ENCODE measurements at places on chromosomes 5 and 9.

- DNase-seq = no peak
These were observed 344.1 kb upstream of the WWC1 start for GRCh38 chr5:167947306-167947705.

GRCh38 chr5:56640763-56641406 is 174.5 kb upstream of the MAP3K1 start:
- DNase-seq = no peak

DNA sequence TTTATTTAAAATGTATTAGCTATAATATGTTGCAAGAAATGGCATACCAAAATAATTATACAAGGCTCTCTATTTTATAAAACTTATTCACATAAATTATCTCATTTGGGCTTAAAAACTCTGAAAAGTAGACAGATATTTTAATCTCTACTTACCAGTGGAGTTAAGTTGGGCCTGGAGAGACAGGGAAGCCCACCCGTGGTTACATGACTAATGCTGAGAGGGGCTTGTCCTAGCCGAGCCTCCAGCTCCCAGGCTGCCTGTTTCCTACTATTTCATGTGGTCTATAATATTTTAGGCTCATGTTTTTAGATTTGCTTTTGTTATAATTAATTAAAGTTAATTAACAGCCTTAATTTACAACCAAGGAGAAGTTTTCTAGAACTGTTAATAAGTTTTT is 20.9 kb upstream of the ASPN start:
- DNase-seq = no peak

- DNase-seq = no peak
These were observed 95.4 kb downstream of the ITGA1 start for GRCh38 chr5:52883110-52883509.

DNA sequence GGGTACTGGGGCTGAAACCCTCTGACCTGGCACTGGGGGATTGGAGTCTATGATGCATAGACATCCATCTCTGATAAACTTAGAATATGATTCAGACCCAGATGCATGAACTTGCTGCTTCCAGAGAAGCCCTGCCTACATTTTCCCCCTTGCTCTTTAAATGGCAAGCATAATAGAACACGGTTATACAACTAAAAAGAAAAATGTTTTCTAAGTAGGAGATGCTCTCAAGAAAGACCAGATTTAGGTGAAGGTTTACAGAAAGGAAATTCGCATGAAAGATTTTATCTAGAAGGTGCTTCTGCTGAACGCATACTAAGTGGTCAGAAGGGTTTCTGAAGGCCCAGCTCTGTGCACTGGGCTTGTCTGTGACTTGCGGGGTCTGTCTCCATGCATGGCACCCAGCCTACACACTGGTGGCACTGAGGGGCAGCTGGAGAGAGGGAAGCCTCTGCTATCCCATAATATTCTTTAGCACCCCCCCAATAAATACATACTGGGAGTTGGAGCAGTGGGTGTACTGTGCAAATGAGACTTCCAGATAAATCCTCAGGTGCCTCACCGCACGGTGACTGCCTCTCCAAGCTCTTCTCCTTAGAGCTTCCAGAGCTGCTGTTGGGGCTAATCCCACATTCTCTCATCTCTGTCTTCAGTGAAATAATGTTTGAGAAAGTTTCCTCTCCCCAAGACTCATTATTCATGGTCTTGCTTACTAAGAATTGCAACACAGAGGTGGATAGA is 114.6 kb downstream of the FSTL4 start:
- no peak for DNase-seq

DNA sequence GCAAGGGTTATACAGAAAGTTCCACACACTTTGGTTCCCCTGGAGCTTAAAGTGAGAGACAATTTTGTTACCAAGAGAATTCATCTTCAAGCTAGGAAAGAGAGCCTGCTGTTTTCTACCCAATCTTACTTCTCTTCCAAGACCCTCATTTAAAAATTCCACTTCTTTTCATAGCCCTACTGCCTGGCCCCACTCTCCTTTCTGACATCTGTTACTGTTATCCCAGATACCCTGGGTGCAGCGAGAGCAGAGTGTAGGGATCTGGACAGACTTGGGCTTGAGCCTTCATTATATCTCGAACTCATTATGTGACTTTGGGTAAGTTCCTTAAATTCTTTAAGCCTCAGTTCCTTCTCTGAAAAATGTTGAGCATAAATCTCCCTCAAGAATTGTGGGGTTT is 263.1 kb downstream of the ASTN2 start:
- no peak for DNase-seq

DNA sequence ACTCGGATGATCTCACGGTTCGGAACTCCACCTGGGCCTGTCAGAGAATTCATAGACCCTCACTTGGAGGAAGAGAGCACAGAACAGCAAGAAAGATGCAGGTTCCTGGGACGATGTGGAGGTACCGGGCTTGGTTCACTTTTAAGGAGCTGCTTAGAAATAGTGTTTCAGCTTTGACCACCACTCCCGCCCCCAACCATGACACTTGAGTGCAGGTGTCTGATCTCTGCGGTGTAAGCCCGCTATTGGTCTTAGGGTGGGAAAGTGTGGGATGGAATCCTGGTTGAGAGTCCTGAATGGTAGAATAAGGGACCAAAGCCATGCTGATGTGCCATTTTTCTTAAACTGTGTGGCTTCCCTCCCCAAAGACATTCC is 97.2 kb upstream of the LMX1B start:
- no peak for DNase-seq
